ENCODE measurements at places on chromosomes 2 and 18. TPM values are rescaled to one million over a fixed set of nuclear protein-coding genes. Genes with fewer than 3 reads are reported as not detected.

DUSP19 gene
- 1.5 TPM for total RNA-seq

ACMSD gene
- total RNA-seq, result not detected

REG1B gene
- not detected for total RNA-seq

ABHD3 gene
- total RNA-seq, result 14.1 TPM

TMEM17 gene
- total RNA-seq, result 3.4 TPM

KCNG2 gene
- total RNA-seq, result not detected

ASAP2 gene
- total RNA-seq, result 7.4 TPM

XIRP2 gene
- total RNA-seq, result not detected

NT5C1B gene
- total RNA-seq, result not detected

HAT1 gene
- 37.2 TPM for total RNA-seq

PSMA8 gene
- not detected for total RNA-seq

IGFBP2 gene
- total RNA-seq, result 207 TPM

DHX57 gene
- 8.4 TPM for total RNA-seq

ZBTB7C gene
- 92.3 TPM for total RNA-seq

COMMD1 gene
- total RNA-seq, result 44.3 TPM

GRCh38 chr2:29011418-29012060, 30.4 kb downstream of the TOGARAM2 start:
- DNase-seq, result no peak

- no peak for DNase-seq
Observed at GRCh38 chr2:112754564-112754963, 9.8 kb downstream of the CKAP2L start.

DNA sequence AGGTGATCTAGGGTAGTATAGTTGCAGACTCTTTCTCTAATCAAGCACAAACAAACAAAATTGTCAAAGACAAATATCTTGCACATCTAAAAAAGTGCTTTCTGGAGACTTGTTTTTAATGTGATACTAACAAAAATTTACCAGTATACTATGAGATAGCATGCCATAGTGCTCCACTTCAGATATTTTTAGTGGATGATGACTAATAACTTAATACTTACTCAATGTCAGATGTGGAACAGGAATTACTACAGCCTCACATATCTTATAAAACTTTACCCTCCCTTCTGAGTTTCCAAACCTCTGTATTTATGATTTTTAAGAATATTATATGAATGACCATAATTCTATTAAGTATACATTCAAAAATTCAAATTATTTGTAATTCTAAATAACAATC, 1162.0 kb upstream of the SLC39A10 start:
- DNase-seq, result no peak

GRCh38 chr18:67455890-67456501, 60.5 kb downstream of the DSEL start:
- no peak for DNase-seq

DNA sequence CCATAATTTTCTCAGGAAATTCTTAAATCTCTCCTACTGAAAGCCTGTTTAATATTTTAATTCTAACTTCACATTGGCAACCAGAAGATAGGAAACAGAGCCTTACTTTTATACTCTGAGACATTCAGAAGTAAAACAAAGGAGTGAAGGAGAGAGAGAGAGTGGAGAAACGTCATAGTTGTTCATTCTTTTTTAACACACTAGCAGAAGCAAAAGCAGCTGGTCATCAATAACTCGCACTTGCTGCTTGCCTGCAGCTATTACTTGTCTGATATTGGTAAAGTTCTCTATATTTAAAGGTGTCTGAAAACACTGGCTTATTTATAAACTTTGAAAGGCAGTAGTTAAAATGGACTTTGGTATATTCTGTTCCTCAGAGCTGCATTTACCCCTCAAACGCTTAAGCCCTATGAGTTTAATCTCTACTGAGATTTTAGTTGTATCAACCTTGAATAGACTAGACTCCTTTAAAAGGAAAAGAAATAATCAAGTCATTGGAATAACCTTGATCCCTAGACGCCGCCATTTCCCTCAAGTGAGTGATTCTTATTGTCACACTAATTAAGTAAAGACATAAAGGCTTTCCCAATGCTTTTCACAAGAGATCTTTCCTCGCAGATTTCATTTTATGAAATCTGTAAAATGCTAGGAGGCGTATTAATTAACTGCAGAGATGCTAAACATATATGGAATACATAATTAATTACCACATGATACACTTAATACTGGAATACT, 182.0 kb downstream of the PID1 start:
- no peak for DNase-seq

- DNase-seq, result no peak
Observed at GRCh38 chr2:6914828-6915227, 2.4 kb upstream of the RNF144A start.

DNA sequence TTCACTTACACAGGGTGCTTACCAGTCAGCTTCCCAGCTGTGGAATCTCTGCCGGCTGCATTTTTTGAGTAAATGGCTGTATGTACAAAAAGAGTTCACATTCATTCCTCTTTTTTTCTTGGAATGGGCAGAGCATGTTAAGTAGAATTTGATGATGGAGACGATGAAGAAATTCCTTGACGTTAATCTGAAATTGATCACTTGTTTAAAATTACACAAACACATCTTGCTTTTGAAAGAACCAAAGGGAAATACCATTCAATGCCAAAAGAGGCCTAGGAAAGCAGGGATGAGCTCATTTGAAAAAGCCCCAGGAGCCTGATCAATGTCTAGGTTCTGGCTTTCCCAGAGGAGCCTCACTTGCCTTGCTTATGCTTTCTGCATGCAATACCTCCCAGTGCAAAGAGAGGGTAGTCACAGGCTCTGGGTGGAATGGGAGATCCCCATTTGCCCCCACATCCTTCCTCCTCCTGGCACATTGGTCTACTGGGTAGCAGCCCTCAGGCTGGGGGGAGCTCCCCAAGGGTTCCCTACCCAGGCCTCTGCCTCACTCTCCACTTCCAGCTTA, 12.3 kb upstream of the SMAD7 start:
- no peak for DNase-seq

DNA sequence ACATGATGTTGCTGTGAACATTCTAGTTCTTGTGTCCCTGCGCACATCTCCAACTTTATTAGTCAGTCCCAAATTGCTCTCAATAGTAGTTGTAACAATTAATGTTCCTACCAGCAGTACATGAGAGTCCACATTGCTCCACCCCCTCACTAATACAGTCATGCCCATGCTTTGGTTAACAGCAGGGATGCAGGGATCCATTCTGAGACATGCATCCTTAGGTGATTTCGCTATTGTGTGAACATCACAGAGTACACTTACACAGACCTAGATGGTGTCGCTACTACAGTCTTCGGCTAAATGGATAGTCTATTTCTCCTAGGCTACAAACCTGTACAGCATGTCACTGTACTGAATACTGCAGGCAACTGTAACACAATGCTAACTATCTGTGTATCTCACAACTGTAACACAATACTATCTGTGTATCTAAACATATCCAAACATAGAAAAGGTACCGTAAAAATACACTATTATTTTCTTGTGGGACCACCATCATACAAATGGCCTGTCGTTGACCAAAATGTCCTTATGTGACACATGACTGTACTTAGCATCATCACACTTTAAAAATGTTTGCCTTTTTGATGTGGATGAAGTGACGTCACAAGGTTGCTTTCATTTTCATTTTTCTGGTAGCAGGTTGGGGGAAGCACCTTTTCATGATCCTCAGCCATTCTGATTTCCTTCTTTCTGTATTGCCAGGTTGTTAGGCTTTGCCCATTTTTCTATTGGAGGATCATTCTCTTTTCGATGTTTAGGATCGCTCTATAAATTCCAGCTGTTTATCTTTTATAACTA, 82.9 kb upstream of the RNF152 start:
- DNase-seq, result no peak

DNA sequence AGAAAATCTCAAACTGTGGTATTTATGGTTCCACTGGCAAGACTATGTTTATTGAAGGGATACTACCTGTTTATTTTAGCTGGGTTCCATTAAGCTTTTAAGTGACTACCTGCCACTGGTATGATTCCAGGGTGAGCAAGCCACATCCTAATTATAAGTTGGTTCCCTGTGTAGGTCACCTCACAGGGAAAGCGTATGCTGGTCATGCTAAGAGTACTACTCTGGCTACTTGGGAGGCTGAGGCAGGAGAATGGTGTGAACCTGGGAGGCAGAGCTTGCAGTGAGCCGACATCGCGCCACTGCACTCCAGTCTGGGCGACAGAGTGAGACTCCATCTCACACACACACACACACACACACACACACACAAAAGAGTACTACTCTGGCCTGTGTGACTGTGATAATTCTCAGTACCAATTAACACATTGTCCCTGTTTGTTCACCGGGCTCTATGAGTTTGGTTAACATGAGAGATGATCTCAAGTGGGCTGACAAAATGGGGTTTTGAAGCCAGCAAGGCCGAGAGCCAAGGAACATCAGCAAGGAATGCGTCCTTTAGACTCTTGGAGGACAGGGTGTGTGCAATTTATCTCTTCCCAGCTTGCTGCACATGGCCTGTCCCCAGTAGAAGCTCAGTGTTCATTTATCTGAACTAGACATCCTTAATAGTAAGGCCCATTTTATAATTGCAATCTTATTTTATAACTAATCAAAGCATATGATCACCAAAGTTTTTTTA, 15.2 kb upstream of the ITSN2 start:
- no peak for DNase-seq

- DNase-seq, result no peak
Observed at GRCh38 chr2:63408530-63408929, 179.7 kb downstream of the WDPCP start.

- no peak for DNase-seq
Observed at GRCh38 chr2:9678544-9678943, 47.7 kb upstream of the YWHAQ start.

DNA sequence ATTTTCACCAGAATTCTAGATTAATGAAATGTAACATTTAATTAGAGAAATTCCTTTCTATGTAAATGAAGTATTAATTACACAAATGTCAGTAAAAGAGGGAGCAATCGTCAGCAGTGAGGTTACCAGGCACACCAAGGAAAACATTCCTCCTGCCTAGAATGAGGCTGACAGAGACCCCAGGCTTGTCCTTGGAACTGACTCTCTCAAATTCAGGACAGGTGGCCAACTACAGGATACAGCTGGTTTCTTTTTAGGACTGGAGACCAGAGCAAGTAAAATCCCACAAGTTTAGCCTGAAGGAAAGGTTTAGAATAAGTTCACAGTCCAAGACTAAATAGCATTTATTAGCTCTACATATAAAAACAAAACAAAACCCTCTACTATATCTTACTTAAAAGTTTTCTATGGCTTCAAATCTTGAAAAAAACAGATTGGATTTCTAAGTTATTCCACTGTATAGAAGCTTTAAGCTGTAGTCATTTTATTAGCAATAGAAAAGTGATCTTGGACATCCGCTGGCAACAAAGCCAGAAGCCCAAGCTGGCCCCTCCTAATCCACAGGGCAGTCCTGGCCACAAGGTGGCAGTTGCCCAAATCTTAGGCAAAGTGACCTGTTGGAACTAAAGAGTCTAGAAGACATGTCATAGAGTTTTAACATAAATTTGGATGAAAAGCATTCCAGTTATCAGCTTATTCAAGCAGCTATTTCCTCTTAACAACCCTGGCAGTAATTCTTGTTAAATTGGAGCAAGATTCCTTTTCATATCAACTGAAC, 81.0 kb downstream of the SP3 start:
- DNase-seq, result no peak

- DNase-seq, result no peak
Observed at GRCh38 chr18:33814546-33814945, 236.5 kb downstream of the ASXL3 start.

- DNase-seq, result no peak
Observed at GRCh38 chr2:121961761-121962160, 206.3 kb downstream of the TSN start.

GRCh38 chr2:220356076-220356475, 728.6 kb downstream of the SLC4A3 start:
- no peak for DNase-seq

- no peak for DNase-seq
Observed at GRCh38 chr2:56444339-56444738, 260.5 kb downstream of the CCDC85A start.

DNA sequence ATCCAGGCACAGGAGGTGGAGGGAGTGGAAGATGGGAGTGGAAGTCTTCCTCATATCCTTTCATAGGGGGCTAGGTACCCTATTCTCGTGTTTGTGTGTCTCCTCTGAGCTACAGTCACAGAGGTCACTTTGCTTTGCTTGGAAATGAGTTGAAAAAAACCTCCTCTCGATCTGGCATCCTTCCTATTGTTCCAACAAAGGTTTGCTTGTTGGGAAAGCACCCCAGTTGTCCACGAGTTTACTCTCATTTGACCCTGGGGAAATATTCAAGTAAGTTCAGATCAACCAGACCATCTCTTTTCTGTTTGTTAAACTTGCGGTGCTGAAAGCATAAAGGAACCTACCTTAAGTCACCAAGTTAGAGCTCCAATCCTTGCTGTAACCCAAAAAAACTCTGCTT, 59.3 kb downstream of the ARHGEF33 start:
- DNase-seq, result no peak

DNA sequence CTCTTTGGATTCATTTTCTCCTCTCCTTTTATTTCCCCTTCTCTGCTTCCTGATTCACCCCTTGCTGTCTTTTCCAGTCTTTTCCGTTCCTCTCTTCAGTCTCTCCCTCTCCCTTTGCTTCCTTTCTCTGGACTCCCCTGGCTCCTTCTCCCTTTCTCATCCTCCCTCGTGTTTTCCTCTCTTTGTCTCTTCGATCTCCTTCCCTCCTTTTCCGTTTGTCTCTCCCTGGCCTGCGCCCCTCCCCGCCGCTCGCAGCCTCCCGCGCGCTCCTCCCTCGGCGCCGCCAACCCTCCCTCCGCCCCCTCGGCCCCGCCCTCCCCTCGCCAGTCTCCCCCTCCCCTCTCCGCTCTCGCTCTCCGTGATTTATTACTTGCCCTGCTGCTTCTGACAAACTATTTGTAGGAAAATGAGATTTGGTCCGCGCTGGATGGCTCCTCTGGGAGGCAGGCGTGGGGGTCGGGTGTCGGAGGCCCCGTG, 46.0 kb upstream of the PAX8 start:
- DNase-seq, result no peak

- no peak for DNase-seq
Observed at GRCh38 chr18:47881042-47881441, 49.4 kb downstream of the SMAD2 start.

- no peak for DNase-seq
Observed at GRCh38 chr2:98749066-98749450, 18.1 kb upstream of the MGAT4A start.

DNA sequence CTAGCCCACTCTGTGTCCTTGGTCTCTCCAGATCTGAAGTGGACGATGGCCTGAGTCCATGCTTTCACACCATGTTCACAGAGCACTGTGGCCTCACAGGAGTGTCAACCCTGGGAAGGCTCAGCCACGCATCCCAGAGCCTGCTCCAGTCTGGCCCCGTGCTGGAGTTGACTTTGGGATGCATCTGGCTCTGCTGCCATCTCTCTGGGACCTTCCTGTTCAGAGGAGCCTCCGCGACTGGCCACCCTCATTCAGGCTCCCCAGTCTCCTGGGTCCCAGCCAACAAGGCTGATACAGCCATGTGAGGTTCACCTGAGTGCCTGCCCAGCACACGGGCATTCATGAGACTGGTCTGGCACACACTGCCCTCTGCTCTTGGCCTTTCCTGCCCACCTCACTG, 199.7 kb upstream of the RAB6C start:
- no peak for DNase-seq

DNA sequence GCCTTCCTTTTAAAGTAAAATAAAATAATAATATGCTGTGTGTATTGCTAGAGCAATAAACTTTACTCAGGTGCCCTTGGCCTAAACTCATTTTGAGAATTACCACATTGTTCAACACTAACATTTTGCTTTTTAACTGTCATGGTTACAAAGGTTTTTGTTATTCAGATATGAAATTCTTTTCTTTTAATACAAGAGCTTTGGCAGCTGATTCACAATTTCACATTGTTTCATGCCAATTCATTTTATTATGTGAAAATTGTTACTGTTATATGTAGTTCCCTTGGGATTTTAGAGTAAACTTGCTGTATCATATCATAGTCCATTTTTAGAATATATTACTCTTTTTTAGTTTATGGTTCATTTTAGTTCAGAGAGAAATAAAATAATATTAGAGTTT, 65.8 kb upstream of the ZNF804A start:
- DNase-seq, result no peak

Data from esophagus squamous epithelium (tissue), 5 donors.